Ecto neural progenitor cell (in vitro differentiated cells): ENCODE measurements at places on chromosomes 13 and 19.

GRCh38 chr19:5369304-5369703 is 28.7 kb upstream of the PTPRS start:
- DNase-seq: no peak

- DNase-seq: no peak
Measured at GRCh38 chr19:7505288-7505681, 10.6 kb upstream of the ZNF358 start.

GRCh38 chr13:77398825-77399620 is 72.1 kb upstream of the MYCBP2 start:
- DNase-seq: no peak

DNA sequence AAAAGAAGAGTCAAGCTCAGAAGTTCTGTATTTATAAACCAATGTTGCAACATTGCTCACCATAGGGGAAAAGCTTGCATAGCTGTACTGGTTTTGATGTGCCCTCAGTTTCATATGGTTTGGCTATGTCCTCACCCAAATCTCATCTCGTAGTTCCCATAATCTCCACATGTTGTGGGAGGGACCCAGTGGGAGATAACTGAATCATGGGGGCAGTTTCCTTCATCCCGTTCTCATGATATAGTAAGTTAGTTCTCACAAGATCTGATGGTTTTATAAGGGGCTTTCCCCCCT is 73.9 kb downstream of the TNFRSF19 start:
- no peak for DNase-seq

GRCh38 chr13:52599037-52599847 is 43.0 kb upstream of the HNRNPA1L2 start:
- no peak for DNase-seq

DNA sequence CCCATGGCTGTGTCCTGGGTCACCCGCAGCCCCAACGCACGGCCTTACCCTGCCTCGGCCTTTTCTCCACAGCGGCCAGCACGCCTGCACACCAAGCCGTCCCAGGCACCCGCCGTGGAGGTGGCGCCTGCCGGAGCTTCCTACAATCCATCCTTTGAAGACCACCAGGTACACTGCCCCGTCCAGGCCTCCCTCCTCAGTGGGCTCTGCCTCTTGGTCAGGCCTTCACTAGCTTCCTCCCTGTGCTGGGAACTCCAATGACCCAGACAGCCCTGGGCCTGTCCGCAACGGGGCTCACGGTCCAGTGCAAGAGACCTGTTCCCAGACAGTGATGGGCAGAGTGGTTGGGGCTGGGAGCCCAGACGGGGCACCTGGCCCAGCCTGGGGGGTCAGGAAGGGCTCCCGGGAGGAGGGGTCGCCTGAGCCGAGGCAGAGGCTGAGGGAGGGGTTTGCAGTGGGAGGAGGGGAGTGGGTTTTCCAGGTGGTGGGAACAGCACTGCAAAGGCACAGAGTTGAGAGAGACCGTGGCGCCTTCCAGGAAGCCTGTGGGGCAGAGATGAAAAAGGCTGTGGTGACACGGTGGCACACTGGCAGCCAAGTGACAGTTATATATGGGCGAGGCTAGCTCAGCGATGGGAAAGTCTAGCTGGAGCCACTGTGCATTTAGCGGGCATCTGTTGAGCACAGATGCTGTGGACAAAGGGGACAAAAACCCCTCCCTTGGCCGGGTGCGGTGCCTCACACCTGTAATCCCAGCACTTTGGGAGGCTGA is 7.3 kb downstream of the NOP53 start:
- no peak for DNase-seq

DNA sequence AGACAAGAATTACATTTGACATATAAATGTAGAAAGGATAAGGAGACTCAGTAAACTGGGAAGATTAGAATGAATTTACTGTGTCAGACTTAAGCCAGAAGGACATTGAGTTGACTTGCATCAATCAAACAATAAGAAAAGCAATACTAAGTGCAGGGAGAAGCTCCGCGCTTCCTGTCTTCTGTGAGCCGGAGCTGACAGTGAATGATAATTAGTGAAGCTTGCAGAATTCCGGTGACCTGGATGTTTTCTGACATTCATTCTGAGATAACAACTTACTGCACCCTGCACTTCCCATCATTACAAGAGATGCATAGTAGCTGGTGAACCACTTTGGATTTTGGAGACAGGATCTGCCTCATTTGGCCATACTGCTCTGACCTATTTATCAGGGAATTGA is 469.2 kb upstream of the PCDH20 start:
- no peak for DNase-seq

DNA sequence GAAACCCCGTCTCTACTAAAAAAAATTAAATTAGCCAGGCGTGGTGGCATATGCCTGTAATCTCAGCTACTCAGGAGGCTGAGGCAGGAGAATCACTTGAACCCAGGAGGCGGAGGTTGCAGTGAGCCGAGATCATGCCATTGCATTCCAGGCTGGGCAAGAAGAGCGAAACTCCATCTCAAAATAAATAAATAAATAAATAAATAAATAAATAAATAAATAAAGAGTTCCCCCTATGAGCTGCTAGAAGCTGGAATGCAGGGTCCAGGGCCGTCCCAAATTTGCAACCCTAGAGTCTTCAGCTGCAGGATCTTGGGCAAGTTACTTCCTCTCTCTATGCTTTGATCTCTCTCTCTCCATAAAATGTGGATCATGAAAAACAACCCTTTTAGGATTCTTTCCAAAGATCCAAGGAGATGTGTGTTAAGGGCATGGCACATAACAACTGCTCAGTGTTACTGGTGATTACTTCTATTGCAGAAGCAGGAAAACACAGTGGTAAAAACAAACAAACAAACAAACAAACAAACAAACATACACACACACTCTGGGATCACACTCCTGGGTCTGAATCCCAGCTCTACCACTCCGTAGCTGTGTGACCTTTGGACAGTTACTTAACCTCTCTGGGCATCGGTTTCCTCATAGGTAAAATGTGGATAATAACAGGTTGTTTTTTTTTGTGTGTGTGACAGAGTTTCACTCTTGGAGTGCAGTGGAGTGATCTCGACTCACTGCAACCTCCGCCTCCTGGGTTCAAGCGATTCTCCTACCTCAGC is 78.8 kb downstream of the CACNA1A start:
- no peak for DNase-seq

DNA sequence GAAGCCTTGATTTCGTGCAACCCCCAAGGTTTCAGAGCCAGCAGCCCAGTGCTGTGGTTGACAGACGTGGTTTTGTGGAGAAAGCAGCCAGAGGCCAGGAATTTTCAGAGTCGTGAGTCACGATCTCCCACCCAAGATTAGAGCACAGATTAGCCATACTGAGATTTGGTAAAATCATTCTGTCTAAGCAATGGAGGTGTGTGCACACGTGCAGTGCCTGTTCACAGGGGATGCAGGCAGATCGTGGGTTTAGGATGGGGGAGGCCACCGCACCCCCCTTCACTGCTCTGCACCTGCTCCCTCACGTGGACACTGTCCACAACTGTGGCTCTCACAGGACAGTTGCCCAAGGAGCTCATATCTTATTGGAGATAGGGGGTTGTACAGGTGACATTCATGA is 46.6 kb upstream of the GPR183 start:
- no peak for DNase-seq

- DNase-seq: no peak
Measured at GRCh38 chr13:32060401-32060878, 28.9 kb downstream of the FRY start.

DNA sequence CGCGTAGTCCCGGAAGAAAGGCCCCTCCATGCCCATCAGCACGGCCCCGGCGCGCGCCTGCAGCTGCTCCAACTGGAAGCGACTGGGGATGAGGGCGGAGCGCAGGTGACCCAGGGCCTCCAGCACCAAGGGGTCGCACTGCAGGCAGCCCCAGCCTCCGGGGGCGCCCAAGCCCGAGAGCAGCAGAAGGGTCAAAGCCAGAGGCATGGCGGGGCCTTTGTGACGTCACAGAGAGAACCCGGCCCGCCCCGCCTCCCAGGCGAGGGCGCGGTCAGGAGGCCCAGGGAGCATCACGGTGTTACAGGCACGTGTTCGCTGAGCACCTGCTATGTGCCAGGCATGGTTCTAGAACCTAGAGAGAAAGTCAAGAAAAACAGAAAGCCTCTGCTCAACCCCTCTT is at the start of gene IZUMO2:
Gene IZUMO2 (minus strand): TSS at position 294 of the 400 bp plus-strand sequence. CDS start 87 bp downstream, at position 207.
- DNase-seq: no peak

DNA sequence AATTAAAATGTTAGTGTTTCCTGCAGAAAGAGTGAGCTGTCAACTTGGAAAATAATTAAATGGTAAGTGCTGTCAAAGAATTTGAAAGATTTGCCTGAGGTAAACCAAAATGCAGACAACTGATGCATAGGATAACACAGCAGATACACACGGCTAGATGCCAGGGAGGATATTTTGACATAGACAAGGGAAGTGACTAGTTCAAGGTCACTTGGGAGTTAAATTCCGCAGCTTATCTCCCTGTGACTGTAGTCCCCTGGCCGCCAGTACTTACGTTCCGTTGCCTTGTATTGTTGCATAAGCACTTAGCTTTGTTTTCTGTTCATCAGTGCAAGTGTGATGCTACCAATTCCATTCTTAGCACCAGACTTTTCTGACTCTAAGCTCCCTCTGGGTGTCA is 247.3 kb upstream of the MAB21L1 start:
- no peak for DNase-seq

DNA sequence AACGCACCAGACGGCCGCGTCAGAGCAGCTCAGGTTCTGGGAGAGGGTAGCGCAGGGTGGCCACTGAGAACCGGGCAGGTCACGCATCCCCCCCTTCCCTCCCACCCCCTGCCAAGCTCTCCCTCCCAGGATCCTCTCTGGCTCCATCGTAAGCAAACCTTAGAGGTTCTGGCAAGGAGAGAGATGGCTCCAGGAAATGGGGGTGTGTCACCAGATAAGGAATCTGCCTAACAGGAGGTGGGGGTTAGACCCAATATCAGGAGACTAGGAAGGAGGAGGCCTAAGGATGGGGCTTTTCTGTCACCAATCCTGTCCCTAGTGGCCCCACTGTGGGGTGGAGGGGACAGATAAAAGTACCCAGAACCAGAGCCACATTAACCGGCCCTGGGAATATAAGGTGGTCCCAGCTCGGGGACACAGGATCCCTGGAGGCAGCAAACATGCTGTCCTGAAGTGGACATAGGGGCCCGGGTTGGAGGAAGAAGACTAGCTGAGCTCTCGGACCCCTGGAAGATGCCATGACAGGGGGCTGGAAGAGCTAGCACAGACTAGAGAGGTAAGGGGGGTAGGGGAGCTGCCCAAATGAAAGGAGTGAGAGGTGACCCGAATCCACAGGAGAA is 1.9 kb downstream of the PPP1R12C start:
- DNase-seq: peak; percentile 47

GRCh38 chr19:28498404-28498976 is 714.5 kb downstream of the UQCRFS1 start:
- no peak for DNase-seq

- no peak for DNase-seq
Measured at GRCh38 chr19:19602136-19602712, 16.3 kb downstream of the PBX4 start.

DNA sequence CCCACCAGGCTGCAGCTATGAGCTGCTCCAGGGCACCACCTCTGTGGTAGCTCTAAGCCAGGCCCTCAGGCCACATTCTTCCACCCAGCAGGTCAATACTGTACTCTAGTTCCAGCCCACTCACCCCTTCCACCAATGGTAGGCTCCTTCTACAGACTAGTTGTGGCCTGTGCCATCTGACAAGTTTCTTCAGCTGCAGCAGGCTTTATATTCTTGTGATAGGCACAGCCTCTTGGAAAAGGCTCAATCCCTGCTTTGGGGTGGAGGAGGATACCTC is 8.5 kb downstream of the MICU2 start:
- DNase-seq: no peak

GRCh38 chr19:56884441-56884840 is 43.9 kb upstream of the PEG3 start:
- DNase-seq: no peak

DNA sequence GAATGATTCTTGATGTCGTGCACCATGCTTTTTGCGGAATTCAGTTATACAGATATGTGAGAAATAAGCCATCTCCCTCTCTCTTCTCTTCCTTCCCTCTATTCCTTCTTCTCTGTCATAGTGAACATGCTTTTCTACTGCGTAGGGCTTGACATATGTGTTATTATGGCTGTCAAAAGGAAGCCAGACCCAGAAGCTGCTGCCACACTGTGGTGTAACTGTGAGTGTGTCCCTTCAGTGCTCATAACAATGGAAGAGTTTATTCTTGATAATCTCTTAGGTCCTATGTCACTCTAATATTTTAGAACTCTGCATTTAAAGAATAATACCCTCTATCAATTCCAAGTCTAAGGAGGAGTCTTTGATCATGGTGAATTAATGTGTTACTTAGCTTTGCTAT is 208.9 kb upstream of the TMTC4 start:
- DNase-seq: no peak

GRCh38 chr13:85236413-85236812 is 562.8 kb downstream of the SLITRK6 start:
- DNase-seq: no peak

DNA sequence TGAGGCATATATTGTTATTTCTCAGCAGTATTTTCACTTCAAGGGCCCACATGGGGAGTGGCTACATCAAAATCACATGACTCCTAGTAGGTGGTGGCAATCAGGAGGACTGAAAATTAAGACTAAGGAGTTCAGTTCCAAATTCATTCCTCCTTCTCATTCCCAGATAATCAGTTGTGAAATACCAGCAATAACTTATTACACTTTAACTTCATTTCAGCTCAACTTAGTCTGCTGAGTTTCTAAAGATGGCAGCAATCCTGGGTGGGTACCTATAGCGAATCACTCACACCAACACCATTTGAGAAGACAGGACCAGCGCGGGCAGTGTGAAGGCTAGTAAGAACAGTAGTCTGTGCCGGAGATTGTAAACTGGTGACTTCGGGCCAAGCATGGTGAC is 63.9 kb upstream of the SLC10A2 start:
- no peak for DNase-seq

DNA sequence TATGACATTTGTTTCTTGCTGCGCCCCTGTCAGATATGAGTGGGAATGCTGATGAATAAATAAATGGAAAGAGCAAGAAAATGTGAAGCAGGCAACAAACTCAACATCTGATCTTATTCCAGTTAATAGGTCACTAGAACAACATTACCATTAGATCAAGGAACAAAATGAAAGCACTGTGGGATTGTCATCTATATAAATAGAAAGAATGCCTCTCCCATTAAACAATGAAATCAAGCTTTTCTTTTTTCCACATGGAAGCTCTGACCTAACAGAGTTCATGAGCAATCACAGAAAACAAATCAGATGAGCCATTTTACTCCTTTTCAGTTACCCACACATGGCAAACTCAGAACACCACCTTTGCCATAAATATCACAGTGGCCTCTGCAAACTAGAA is 354.8 kb downstream of the SUCLA2 start:
- DNase-seq: no peak

DNA sequence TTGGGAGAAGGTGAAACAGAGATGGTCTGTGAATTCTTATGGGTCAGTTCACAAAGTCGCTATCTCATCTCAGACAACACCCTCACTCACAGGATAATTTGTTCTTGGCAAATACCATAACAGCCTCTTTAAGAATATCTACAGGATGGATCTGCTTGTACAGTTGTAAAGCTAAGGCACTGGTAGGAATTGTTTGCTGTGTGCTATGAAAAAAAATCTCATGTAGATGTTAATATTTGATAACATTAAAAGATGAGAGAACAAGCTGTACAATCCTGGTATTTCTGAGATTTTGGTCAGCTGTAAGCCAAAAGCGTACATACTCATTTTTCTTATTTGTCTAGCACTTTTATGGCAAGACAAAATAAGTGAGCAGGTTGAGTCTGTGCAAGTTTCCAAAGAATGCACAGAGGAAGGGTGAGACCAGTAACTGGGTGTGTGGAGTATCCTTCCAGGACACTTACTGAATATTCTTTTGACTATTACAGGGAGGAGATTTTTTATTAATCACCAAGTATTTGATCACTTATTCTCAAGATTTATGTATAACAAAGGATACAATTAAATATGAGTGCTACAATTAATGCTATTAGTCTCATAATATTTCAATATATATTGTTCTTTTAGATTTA is 814.5 kb upstream of the MIR17HG start:
- DNase-seq: no peak
